Progenitor cell of endocrine pancreas (in vitro differentiated cells): ENCODE measurements at places on chromosomes 2 and 18. TPM values are rescaled to one million over a fixed set of nuclear protein-coding genes. Genes with fewer than 3 reads are reported as not detected.

The STARD7 gene
- 117 and 118 TPM in 2 replicates for total RNA-seq

- H3K4me1 ChIP-seq = no peaks in the 10 kb centered on the region
- no peak overlapping the region for H3K4me3 ChIP-seq
- no peaks in the 10 kb centered on the region for H3K36me3 ChIP-seq
- no peak for DNase-seq
- peaks cover 8% of the 10 kb centered on the region for H3K27me3 ChIP-seq
- H3K27ac ChIP-seq = no peak overlapping the region
Observed at GRCh38 chr2:2332381-2332780, 1.3 kb upstream of the MYT1L start.

GRCh38 chr2:99285526-99285925 is 15.5 kb downstream of the LYG1 start:
- H3K4me1 ChIP-seq = no peaks in the 10 kb centered on the region
- peaks cover 7% of the 10 kb centered on the region for H3K36me3 ChIP-seq
- H3K27me3 ChIP-seq = no peaks in the 10 kb centered on the region
- H3K27ac ChIP-seq = no peak overlapping the region
- no peak for DNase-seq

DNA sequence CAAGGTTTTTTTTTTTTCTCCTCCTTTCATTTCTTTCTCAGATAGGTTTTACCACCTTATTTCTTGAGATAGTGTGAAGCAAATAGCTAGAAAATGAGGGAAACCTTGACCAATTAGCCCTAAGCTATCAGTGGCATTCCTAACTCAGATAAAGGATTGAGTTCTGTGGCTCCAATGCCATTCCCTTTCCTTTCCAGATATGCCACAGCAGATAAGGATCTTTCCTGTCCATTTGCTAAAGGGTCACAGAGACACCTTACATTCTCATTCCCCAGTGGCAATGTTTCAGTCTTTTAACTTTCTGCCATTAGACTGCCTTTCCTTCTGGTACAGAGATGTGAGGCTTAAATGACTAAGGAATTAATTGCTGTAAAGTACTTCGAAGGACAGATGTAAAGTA is 81.7 kb downstream of the MGAT5 start:
- H3K27ac ChIP-seq = no peak overlapping the region
- H3K27me3 ChIP-seq = no peaks in the 10 kb centered on the region
- H3K36me3 ChIP-seq = peaks cover 16% of the 10 kb centered on the region
- DNase-seq = no peak

DNA sequence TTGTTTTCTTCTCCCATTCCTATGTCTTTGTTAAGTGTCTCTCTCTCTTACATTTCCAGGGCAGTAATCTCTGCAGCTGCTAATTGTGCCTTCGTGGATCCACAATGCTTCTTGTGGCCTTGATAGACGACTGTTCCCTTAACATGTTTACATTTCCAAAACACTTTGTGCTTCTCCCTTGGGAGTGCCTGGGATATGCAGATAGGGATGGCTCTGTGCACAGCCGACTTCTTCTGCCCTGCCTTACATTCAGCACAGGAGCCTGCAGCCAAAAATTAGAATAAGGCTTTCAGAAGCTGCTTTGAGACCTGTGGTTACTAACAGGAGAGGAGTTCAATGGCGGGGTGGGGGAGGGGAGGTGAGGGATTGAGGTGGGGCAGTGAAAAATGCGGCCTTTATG is 328.9 kb downstream of the TDRD15 start:
- no peak overlapping the region for H3K4me3 ChIP-seq
- H3K4me1 ChIP-seq = peaks cover 24% of the 10 kb centered on the region
- no peaks in the 10 kb centered on the region for H3K27me3 ChIP-seq
- no peak for DNase-seq
- H3K36me3 ChIP-seq = no peaks in the 10 kb centered on the region
